Skeletal muscle tissue (tissue), 5 donors: ENCODE measurements at places on chromosomes 16 and 17. TPM values are rescaled to one million over a fixed set of nuclear protein-coding genes. Genes with fewer than 3 reads are reported as not detected.

HOXB8 gene
- total RNA-seq, result not detected

TM4SF5 gene
- not detected for total RNA-seq

PRR11 gene
- 1.6 TPM for total RNA-seq

SNRNP25 gene
- 16.2 TPM for total RNA-seq

TEX19 gene
- total RNA-seq, result 0.52 TPM

CCR7 gene
- total RNA-seq, result 1.0 TPM
